ENCODE measurements at places on chromosomes 1 and 21.
A peak's percentile ranks its signal among the peaks of the same experiment; 100 is the strongest.

DNA sequence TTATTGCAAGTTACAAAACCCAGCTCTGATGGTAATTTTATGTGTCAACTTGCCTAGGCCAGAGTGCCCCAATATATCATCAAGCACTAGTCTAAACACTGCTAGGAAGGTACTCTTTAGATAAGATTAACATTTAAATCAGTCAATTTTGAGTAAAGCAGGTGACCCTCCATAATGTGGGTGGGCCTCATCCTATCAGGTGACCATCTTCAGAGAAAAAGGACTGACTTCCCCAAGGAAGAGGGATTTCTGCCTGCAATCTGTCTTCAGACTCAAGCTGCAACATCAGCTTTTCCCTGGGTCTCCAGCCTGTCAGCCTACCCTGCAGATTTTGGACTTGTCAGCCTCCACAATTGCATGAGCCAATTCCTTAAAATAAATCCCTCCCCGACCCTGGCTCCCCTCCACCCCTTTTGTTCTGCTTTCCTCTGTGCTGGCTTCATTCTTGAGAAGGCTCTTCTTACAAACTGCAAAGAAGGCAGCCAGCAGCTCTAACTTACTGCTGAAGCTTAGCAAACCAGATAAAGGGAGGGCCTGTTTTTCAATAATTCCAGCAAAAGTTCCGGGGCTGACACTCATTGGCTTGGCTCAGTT lies 56.4 kb upstream of the RUNX3 start:
- no peak for DNase-seq

GRCh38 chr1:9904596-9904995 lies 5.5 kb downstream of the CTNNBIP1 start:
- DNase-seq, result no peak

- no peak for DNase-seq
Observed at GRCh38 chr1:68633141-68633919, 136.4 kb upstream of the DEPDC1 start.

DNA sequence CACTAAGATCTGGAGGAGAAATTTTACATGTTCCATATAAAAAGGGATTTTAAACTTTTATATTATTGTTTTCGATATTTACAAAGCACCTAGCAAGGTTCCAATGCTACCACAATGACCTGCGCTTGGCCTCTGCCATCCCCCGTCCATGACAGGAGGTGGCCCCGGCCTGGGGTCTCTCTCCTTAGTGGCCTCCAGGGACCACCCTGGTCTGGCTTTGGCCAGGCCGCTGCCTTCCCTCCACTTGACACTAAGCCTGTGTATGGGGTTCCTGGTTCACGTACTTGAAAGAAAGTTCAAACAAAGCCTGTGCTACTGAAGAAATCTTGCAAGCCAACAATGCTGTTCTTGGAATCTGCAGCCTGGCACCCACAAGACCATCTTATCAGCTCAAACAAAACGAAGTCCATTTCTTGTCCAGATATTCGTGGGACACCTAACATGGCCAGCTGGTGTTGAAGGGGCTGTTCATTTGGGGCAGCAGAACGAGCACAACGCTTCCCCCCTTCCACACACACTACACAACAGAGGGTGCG lies 12.8 kb downstream of the PRDM15 start:
- DNase-seq, result no peak

DNA sequence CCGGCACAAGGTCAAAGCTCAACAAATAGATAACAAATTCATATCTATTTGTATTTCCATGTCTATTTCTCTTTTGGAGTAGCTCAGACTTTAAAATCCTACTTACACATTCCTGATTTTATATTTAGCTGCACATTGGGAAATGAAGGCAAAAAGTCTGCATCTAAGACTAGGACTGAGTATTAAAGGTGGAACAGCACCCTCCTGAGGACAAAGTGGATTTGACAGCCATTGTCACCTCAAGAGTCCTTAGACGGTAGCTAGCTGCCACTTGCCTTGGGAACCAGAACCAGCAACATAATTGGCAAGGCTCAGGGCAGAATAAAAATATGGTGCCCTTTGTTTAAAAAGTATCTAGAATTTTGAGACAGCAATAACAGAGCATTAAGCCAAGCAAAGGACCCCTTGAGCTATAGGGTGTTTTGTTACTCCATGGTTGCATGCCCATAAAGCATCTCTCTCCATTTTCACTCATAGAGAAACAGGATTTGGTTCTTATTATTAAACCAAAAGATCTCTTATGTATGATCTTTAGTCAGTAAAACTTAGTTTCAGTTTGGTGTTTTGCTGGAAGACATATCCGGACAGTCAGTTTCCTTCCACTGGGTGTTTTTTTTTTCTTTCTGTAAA lies 30.0 kb upstream of the SGIP1 start:
- no peak for DNase-seq

- no peak for DNase-seq
Observed at GRCh38 chr1:31904339-31905092, 33.7 kb downstream of the PTP4A2 start.

- DNase-seq, result no peak
Observed at GRCh38 chr1:23222742-23223141, 5.4 kb upstream of the HTR1D start.

- DNase-seq, result no peak
Observed at GRCh38 chr1:237281481-237281880, 239.5 kb downstream of the RYR2 start.

GRCh38 chr1:186482661-186483255 lies 21.8 kb upstream of the PDC start:
- peak; percentile 12 for DNase-seq

- DNase-seq, result no peak
Observed at GRCh38 chr21:39184050-39184980, 1.1 kb upstream of the PSMG1 start.

DNA sequence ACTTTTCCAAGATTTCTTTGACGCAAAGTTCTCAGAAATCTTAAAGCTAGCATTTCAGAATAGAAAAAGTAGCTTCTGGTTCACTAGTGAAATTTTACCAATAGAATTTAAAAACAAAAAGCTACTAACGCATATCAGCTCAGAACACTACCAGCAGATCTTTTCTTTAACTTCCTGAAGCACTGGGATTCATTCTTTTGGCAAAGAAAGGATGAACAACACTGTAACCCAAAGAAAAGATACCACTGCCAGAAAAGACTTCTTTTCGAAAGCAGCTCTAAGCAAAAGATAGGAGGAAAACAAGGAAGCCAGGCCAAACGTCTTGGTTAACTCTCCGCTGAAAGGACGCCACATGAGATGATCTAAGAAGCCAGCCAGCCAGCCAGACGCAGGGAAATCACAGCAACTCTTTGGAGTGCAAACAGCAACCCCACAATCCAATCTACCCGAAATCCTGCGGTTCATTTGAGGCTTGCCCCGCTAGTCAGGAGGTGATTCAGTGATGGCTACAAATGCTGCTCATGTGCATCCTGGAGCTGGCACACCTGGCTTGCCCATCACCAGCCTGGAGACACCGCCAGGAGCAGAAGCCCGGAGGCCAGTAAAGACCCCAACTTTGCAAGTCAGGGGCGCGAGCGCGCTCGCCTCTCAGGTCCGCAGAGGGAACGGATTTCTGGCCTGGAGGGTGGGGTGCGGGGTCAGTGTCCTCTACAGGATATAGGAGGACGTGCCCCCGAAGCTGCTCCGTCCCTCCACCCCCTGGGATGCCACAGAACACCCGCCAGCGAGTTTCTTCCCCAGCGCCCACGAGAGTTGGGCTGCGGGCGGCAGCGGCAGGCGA lies 812 bp downstream of the NBPF1 start:
- no peak for DNase-seq

GRCh38 chr1:94205639-94206038 lies 31.7 kb downstream of the ARHGAP29 start:
- no peak for DNase-seq

- DNase-seq, result no peak
Observed at GRCh38 chr1:235275836-235276235, 52.1 kb downstream of the ARID4B start.

- no peak for DNase-seq
Observed at GRCh38 chr1:113191579-113192076, 118.6 kb downstream of the LRIG2 start.

DNA sequence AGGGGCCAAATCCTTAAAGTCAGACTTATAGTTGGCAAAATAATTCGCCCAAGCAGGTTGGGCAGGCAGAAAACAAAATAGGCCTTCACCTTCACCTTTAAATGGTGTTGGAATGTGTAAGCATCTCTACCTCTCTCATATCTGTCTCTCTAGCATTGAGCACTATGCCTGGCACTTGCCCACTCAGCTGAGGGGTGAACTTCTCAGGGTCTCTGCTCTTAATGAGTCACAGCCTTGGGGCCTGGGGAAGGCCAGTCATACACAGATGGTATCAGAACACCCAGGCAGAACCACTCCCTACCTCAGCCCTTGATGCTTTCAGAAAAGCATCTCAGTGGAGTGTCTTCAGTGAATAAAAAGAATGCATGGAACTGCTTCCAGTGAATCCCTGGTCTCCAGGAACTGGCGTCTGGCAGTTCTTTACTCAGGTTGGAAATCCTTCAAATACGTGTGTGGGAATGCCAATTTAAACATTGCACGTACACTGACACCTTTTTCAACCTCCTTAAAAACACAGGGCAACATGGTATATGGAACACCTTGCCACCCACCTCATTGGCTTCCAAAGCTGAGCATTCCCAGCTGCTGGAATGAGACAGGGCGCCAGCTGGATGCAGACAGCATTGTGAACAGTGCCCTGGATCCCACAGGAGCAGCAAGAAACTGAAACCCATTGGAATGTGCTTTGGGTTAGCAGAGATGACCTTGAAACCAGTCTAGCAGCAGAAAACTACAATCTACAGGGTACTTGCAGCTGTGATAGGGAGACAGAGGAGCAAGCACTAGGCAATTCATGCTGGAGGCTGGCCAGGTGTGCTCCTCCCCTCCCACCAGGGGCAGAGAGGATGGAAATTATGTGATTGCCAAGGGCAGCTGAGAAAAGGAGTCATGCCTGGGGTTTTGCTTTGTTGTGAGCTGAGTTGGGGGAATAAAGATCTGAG lies 30.0 kb downstream of the ZNF697 start:
- no peak for DNase-seq
